NCI-H1436 treated with DMSO at 0.1 percent for 48 hours (cell line): ENCODE measurements at places on chromosomes 7 and 10.

DNA sequence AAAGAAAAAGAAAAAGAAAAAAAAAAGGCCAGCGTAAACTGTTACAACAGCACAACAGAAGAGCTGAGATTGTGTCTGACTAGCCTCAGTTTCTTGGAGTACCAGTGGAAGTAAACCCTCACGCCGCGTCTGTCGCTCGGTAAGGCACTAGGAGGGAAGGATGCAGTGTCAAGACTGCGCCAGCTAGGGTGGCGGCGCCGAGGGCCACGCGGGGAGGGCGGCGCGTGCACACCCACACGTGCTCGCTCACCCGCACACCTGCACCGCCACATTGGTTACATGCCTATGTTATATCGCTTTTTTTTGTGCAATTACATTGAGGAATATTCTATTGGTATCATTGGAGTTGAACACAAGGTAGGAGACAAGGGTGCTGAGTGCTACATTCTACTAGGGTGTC is 48.2 kb downstream of the CLEC2L start:
- no peak for DNase-seq

- DNase-seq: no peak
Observed at GRCh38 chr10:28544058-28544457, 11.1 kb downstream of the WAC start.

DNA sequence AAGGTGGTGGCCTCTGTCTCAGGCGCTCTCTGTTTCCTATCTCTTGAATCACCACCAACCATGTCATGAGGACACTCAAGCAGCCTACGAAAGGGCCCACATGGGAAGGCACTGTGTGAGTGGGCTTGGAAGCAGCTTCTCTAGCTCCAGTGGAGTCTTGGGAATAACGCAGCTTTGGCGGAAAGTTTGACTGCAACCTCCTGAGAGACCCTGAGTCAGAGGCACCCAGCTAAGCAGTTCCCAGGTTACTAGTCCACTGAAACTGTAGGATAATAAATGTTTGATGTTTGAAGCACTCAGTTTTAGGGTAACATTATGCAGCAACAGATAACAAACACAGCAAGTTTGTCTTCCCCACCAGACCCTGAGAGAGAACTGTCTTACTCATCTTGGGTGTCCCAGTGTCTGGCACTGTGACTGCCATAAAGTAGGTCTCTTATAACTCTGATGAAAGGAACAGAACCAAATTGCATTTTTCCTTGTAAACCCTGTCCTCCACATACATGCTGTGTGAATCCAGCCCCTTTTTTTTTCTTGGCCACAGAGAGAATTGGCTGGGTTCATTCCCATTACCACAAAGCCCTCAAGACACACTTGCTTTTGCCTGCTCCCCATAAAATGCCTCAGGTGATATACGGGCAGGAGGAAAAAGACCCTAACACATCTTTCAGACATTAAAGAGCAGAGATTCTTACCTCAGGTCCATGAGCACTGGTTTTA is 185.5 kb downstream of the ZNF365 start:
- no peak for DNase-seq

DNA sequence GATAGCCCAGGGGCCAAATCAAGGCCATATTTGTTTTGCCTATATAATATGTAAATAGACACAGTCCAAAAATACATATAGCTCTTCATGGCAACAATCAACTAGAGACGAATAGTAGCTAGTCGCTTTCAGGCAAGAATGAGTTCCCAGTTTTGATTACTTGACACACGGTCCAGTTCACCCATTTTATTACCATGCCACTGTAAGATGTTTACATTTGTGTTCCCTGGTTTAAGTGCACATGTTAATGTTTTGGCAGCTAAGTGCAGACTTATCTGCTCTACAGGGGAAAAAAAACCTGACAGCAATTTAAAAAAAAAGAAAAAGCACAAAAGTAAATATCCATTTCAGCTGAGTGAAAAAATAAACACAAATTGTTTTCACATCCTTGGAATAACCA is 213.1 kb downstream of the TPK1 start:
- DNase-seq: no peak

- DNase-seq: no peak
Observed at GRCh38 chr7:99733448-99733847, 1.5 kb downstream of the CYP3A7 start.

GRCh38 chr10:91198781-91199180 is 21.7 kb upstream of the PCGF5 start:
- no peak for DNase-seq

DNA sequence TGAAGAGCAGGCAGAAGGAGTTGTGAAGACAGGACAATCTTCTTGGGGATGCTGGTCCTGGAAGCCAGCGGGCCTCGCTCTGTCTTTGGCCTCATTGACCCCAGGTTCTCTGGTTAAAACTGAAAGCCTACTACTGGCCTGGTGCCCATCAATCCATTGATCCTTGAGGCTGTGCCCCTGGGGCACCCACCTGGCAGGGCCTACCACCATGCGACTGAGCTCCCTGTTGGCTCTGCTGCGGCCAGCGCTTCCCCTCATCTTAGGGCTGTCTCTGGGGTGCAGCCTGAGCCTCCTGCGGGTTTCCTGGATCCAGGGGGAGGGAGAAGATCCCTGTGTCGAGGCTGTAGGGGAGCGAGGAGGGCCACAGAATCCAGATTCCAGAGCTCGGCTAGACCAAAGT is 1.5 kb downstream of the CHPF2 start:
- no peak for DNase-seq

DNA sequence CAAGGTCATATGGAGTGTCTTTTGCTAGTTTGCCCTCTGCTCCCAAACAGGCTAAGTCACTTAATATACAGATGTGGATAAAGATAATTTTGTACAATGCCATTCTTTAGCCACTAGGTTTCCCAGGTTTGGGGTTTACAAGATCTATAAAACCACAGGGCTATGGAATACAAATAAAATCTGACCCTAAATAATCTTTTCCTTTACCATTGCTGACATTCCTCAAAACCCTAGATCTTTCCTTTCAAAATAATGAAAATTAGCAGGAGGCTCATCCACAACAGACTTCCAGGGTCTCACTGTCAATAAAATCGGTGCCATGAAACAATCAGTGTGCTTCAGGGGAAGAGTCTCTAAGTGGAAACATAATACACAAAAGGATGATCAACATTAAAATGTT is 148.4 kb downstream of the CPEB3 start:
- no peak for DNase-seq

DNA sequence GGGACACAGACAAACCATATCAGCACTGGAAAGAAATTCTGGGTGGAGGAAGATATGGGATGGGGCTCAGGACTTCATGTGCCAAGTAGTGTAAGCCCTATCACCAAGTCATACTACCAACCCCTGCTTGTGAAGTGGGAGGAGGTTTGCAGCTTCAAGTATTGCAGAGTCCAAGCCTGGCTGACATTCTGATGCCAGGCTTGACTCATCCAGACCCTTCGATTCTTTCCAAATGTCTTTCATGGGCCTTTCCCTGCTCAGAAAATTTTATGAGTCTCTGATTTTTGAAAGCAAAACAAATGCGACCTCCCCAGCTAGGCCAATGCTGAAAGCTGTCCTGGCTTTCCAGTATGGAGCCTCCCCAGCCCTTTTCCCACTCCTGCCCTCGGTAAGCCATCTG is 45.1 kb upstream of the SMNDC1 start:
- DNase-seq: no peak

- no peak for DNase-seq
Observed at GRCh38 chr7:105345725-105346124, 43.0 kb downstream of the SRPK2 start.

DNA sequence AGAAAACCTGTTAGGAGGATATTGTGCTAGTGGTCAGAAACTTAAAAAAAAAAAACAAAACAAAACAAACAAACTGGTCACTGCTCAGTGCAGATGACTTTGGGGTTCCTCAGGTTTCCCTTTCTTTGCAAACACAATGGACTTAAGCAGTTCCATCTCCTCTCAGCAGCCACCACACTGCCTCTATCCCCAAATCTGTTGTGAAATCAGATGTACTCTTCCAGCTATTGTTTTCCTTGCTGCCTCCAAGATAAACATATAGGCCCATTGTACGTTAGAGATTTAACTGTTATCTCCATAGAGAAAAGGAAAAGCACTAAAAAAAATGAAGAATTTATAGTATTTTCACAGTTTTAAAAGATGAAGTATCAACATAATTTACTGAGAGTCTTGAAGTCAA is 147.1 kb downstream of the MPP7 start:
- no peak for DNase-seq

DNA sequence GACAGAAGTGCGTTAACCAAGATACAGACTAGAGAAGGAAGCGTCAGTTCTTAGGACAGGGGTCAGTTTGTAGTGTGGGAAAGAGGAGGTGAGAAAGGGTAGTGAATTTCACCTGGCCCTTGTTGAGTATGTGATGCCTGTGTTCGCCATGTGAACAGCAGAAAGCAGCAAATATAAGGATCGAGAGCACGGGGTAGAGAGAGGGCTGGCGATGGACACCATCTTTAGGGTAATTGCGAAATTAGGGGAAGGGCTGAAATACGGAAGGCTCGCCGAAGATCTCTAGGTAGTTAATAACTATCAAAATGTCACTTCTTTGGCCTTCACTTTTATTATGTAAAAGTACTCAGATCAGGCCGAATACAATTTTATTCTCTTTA is 6.2 kb upstream of the MEST start:
- DNase-seq: no peak

- DNase-seq: no peak
Observed at GRCh38 chr7:121406944-121407343, 10.8 kb upstream of the FAM3C start.

GRCh38 chr10:86354761-86355540 is 11.6 kb downstream of the GRID1 start:
- no peak for DNase-seq

- DNase-seq: no peak
Observed at GRCh38 chr7:35012160-35012559, 25.1 kb downstream of the DPY19L1 start.

DNA sequence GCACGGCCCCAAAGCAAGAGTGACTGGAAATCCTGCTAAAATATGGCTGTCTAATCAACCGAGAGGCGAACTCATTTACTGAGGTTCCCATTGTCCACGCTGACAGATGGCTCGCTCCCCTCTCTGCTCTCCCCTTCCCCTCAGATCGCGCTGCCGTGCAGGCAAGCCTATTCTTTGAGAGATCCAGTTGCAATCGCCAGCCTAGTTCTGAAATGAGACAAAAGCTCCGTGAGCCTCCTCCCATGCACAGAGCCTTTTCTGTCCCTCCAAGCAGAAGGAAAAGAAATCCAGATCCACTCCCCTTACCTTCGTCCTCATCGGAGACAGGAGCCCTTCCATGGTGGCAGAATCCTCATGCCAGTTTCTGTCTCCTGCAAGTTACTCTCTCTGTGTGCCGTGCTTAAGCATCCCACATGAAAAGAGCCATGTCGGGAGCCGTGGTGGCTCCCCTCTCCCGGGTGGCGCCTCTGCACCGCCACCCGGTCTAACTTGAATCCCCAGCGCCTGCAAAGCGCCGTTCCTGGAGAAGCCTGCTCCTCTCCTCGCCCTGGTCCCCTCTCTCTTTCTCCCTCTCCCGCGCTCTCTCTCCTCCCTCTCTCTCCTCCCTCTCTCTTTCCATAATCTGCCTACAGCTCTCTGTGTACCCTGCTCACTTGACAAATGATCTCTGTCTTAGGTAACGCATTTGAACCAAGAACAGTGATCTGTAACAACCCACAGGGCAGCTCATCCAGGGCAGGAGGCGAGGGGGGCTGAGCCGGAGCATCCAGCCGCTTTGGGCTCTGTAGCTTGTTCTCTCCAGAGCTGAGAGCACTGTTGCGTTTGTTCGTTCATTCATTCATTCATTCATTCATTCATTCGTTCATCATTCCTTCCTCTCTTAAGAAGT is 156.8 kb downstream of the FRMD4A start:
- DNase-seq: no peak

DNA sequence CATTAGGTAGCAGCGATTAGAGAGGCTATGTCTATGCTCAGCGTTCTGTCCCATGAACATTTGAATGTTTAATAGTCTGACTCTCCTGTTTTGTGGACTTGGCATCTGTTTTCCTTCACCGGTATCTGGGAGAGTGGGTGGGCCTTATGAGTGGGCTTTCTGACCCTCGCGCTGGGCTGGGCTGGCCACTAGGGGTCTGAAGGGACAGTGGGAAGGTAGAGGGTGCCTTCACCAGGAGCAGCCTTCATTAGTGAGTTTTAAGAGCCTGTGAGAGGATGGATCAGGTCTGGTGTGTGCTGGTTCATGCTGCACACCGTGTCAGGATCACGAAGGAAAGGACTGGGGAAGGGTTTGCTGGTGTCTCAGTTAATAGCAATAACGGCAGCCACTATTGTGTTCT is 33.4 kb downstream of the DCLRE1A start:
- no peak for DNase-seq

DNA sequence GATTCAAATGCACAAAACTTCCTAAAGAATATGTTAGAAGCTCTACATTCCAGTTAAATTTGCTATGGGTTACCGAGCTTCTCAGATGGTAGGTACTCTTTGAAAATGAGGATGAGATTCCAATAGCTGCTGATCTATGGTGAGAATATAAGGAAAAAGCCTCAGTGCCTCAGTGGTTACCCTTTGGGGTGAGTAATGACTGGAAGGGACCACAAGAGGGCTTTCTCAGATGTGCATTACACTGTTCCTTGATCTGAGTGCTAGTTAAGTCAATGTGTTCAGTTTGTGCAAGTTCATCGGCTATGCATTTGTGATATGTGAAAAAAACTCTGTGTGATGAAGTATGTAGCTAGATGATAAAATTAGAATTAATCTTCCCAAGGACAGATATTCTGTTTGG is 3.5 kb downstream of the NRCAM start:
- no peak for DNase-seq

DNA sequence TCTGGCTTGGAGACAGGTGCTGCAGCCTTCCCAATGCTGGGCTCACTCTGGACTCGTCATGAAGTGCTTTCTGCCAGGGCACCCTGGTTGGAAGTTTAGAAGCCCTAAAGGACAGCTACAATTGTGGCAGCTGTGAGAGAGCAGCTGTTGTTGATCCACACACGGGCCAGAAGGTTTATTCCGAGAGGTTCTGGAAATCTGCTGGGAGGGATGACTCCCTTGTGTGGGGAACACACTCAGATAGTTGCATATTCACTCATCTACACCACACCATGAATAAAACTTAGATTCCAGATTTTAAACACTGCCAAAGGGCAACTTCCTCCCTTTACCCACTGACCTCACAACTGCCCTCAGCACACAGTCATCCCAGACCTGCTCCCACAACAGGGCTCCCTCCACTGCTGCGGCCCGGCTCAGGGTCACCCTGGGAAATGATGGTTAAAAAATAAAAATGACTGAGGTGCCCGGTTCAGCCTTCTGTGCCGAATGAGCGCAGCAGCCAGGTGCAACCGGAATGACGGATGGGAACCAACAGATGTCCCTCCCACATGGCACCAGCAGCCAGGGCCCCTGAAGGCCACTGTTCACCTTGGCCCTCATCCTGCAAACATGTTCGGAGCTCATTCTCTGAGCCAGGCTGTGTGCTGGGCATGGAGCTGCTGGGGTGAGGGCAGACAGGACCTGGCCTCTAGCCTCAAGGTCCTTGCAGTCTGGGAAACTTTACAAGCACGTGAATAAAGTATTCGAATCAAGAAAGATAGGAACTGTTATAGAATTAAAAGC is 40.2 kb downstream of the ASB13 start:
- DNase-seq: no peak
